ENCODE measurements at places on chromosomes 1 and 21. TPM values are rescaled to one million over a fixed set of nuclear protein-coding genes. Genes with fewer than 3 reads are reported as not detected.

Gene RPS27
- total RNA-seq = 2,196 TPM

Gene SLC25A34
- 1.5 TPM for total RNA-seq

DNA sequence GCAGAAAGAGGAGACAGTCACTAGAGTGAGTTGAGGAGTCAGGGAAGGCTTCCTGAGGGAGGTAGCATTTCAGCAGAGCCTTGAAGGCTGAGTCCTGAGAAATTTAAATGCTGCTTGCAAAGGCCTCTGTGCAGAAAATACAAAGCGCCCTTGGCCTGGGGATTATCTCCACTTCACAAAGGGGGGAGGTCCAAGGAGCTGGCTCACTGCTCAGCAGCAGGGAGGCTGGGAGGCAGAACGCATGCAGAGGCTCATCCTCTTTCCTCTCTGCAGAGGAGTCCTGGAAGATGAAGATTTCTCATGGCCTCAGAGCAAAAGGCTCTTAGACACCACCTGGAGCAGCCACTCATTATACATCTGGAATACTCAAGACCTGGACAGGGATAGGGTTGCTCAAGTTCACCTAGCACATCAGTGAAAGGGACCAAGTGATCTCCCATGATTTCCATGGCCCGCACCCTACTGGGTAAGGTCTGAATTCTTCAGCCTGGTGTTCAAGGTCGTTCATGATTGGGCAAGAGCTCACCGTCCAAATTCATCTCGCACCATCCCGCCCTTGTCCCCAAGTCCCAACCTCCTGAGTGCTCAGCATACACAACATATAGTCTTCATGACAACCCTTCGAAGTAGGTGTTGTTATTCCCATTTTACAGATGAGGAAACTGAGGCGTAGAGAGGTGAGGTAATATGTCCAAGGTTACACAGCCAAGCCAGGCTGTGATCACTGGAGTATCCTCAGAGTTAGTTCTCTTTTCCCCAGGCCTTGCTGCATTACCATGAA lies 9.0 kb downstream of the SLC1A7 start:
- no peak for DNase-seq

- no peak for DNase-seq
These were observed 104.6 kb downstream of the TGFBR3 start for GRCh38 chr1:91781371-91781825.

GRCh38 chr1:91764471-91765115 lies 121.4 kb downstream of the TGFBR3 start:
- peak; percentile 67 for DNase-seq

DNA sequence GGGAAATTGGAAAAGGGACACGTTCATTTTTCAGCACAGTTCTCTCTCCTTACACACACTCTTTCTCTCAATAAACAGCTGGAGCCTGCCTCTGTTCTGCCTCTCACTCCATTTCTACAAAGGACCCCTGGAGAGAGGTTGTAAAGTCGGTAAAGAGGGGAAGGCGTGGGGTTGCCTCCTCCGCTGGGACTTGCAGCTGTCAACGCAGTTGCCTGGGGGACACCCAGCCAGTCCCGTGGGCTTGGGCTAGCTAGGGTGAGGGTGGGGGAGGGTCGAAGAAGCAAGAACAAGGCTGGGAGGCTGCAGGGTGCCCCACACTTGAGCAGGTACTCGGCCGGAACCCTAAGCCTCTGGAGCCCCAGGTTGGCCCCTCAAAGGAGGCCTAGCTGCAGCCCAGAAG lies 27.6 kb downstream of the C1orf216 start:
- no peak for DNase-seq

DNA sequence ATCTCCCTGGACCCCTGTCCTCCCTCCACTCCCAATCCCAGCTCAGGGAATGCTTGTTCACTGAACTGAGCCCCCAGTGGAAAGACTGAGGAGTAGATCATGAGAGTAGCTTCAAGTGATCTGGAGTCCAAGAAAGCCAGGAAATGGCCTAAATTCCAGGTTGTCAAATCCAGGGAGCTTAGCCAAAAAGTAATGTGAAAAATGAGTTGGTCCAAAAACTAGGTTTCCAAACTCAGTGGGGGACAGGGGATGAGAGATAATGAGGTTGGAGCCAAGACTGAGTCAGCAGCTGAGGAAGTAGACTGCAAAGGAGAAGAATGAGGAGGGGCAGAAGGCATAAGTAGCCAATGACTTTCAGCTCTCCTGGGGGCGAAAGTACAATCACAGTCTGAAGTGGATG lies 284.1 kb upstream of the BEND5 start:
- DNase-seq = no peak

Measured in H9 (cell line).